Type B pancreatic cell (in vitro differentiated cells): ENCODE measurements at places on chromosomes 2 and 18. TPM values are rescaled to one million over a fixed set of nuclear protein-coding genes. Genes with fewer than 3 reads are reported as not detected.

DNA sequence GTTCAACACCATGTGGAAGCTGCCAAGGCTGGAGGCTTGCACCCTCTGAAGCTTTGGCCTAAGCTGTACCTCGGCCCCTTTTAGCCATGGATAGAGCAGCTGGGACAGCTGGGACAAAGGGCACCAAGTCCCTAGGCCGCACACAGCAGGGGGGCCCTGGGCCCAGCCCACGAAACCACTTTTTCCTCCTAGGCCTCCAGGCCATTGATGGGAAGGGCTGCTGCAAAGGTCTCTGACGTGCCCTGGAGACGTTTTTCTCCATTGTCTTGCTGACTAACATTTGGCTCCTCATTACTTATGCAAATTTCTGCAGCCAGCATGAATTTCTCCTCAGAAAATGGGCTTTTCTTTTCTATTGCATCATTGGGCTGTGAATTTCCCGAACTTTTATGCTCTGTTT lies 13.7 kb downstream of the RAPGEF4 start:
- no peak for DNase-seq

DNA sequence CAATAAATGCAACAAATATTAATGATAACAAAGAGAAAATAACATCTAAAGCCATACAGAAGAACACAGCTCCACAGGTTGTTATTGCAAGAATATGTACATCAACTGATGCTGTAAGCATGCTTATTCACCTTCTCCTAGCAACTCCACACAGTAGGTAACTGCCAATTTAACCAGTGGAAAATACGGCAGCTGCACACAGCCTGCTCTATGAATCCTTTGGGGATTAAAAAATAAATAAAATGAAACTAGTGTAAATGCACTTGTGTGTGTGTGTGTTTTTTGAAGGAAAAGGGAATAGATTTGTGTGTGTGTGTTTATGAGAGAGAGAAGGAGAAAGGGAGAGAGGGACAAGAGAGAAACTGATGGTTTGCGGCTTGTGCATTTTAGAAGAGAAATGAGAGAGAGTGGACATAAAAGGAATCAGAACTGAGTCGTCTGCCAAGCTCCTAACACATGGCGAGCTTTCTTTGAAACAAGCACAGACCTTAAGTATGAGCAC lies 96.2 kb upstream of the PDE1A start:
- no peak for DNase-seq

CYTIP gene
- 0.40 and 0.51 TPM in 2 replicates for total RNA-seq

RAB11FIP5 gene
- 18.7 and 22.6 TPM in 2 replicates for total RNA-seq
